T47D (cell line): ENCODE measurements at places on chromosomes 3 and 15.
A peak's percentile ranks its signal among the peaks of the same experiment; 100 is the strongest.

- DNase-seq = no peak
Observed at GRCh38 chr3:195838714-195839113, 27.0 kb upstream of the MUC4 start.

DNA sequence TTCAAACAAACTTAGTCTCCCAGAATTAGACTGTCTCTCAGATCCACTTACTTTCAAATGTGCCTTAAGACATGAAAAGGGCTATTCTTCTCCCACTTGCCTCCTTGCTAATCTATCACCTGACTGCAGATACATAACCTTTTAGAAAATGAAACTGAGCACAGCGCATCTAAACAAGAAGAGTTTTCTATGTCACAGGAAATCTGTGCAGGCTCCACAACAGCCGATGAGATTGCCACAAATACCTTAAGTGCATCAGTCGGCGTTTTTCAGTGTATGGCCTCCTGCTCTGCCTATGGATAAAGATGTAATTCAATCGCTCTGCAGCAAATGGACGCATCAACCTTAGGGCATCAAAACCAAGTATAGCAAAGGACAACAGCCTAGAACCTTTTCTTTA, 544.2 kb downstream of the FOXP1 start:
- no peak for DNase-seq

DNA sequence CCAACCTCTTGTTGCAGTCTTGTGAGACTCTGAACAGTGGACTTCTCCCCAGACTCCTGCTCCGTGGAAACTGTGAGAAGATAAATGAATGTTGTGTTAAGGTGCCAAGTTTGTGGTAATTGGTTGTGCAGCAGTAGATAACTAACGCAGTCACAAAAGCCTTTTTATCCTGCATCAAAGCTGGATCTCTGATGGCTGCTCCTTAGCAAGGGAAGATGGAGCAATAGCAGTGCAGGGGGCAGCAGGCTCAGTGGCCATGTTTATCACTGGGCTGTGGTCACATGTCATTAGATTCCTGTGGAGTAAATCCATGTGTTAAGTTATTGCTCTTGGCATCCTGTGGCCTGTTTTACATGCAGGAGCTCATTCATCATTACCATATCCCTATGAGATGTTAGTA, 13.5 kb downstream of the CMTM7 start:
- DNase-seq = no peak

- no peak for DNase-seq
Observed at GRCh38 chr3:41405466-41405865, 206.2 kb downstream of the CTNNB1 start.

- DNase-seq = no peak
Observed at GRCh38 chr15:72288796-72289596, 16.6 kb upstream of the PARP6 start.

- DNase-seq = no peak
Observed at GRCh38 chr3:69747511-69748258, 8.4 kb downstream of the MITF start.

- DNase-seq = no peak
Observed at GRCh38 chr3:108134555-108134880, 43.7 kb upstream of the CD47 start.

DNA sequence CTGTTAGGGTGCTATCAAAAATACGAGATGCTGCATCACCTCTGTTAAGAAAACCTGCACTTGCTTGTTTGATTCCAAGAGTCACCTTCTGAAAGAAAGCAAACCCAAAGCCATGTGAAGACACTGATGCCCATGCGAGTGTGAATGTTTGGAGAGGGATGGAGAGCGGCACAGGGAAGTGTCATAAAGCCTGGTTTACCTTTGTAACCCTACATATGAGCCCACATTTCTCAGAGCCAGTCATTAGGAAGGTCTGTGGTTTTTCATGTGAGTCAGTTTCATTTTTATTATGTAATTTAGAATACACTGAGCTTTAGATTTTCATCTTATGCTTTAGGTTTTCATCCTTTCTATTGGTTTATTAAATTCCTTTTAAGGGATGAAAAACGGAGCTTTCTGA, 896.8 kb downstream of the ROBO1 start:
- no peak for DNase-seq

GRCh38 chr15:73927476-73928240, 1.4 kb downstream of the LOXL1 start:
- peak; percentile 83 for DNase-seq

DNA sequence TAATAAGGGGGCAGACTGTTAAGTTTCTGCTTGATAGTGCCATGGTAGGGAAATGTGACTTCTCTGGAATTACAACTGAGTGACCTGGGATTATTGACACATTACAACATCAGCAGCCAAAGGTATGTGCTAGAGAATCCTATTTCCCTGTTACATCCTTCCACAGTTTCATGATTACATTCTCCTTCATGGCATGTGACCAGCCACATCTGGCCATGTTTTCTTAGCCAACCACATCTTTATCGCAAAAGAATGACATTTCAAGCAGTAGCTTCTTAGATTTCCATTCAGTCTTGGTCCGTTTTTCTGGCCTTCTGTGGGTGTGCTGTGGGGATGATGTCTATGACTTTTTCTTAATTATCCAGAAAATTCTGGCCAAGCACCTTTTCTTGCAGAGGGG, 45.4 kb upstream of the CTDSPL start:
- DNase-seq = peak; percentile 12

- DNase-seq = no peak
Observed at GRCh38 chr3:134134698-134135415, 105.1 kb upstream of the SLCO2A1 start.

- no peak for DNase-seq
Observed at GRCh38 chr3:142332390-142332789, 107.0 kb upstream of the GK5 start.

DNA sequence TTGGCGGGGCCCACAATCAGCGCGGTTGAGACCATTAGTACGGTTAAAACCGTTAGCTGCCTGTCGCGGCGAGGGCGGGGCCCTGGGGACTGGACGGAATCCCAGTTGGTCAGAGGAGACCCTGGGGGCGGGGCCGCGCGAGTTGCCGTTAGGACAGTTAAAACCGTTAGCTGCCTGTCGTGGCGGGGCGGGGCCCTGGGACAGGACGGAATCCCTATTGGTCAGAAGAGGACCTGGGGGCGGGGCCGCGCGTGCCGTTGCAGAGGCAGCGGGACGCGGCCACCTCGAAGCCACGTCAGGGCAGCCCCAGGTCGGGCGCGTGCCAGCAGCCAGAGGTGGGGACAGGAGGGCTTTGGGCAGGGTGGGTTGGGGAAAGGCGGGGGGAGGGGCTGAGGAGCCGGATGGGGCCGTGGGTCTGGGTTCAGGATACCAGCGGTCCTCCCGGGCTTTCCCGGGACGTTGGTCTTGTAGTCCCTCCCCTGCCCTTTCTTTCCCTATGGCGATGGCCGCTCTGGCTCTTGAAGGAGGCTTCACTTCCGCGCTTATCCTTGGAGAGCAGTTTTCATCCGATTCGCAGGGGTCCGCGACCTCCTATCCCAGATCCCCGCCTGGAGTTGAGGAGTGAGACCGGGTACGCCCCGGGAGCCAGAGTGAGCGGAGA, 28.0 kb downstream of the KLHDC8B start:
- no peak for DNase-seq

DNA sequence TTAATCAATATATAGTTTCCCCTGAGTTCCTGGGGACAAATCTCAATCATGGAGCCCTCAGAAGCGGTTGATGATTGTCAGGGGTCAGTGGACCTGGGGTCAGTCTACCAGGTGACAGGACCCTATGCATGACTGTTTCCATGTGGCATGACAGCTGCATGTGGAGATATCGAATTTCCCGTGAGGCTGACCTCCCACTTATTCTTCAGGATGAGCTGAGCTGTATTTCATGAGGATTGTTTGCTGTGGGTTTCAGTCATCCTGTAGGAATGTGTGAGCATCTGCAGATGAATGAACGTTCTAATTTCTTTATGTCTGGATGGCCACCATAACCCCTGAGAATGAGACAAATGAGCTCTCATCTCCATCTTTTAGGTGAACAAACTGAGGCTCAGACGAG, 93.0 kb upstream of the HES1 start:
- no peak for DNase-seq

DNA sequence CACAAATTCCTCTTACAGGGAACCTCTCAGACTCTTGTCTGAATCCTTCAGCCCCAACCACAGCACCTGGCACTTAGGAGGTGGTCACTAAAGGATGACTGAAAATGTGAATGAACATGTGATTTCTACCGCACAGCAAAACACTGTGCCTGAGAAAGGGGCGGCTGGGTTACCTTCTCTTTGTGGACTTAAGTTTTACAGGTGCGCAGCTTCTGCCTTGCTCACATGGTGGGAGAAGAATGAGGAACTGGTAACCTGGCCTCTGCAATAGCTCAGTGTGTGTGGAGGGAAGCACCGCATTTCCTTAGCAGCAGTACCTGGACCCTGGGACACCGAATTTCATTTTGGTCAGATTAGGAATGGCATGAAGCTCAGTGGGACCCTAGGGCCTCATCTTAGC, 9.8 kb upstream of the ETV5 start:
- no peak for DNase-seq

DNA sequence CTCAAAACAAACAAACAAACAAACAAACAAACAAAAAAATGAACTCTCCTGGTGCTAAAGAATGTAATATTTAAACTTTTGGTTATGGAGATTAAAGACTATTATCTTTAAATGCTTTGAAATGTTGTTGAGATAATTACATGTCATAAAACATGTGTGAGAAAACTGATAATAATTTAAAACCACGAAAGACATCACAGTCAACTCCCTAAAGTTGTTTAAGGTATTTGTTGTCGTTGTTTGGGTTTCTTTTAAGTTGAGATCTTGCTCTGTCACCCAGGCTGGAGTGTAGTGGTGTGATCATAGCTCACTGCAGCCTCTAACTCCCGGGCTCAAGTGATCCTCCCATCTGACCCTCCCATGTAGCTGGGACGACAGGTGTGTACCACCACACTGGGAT, 12.0 kb downstream of the EFCAB12 start:
- no peak for DNase-seq

DNA sequence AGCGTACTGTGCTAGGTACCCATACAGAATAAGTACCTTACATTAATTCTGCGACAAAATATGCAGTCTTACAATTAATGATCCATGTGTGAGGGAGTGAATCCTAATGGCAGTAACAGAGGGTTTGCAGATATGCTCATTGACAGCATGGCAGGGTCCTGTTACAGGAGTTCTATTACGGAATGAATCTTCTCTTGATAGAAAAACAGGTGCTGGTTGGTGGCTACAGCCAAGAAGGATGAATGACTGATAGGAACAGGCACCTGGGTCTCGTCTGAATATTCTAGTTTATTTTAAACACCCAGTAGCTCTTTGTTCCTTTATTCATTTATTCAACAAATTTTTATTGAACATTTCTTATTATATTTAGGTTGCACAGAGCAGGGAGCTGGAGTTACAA, 22.8 kb downstream of the PGBD4 start:
- DNase-seq = no peak

GRCh38 chr3:129166579-129167332, 5.9 kb upstream of the ISY1 start:
- no peak for DNase-seq

DNA sequence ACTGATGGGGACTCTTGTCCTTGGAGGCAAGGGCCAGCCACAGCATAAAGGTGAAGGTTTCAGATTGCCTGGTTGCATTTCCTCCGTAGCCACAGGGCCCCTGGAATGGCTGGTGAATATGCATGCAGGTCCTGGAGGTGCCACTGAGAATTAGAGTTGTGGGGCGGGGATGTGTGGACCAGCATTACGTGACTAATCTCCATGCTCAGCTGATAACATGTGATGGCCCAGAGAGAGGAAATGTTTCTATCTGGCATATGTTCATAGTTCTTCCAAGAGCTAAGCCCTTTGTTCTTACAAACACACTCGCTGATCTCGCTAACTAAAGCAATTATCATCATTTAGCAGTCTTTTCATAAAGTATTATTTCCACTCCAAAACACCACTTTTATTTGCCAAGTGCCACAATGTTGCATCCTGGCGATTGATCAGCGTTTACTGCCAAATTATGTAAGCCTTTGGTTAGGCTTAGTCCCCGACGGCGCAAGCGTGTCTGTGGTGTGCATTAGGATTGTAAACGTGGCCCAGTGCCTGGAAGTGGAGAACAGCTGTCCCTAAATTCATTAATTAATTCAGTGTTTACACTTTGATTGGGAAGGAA, 55.9 kb downstream of the CGNL1 start:
- no peak for DNase-seq

DNA sequence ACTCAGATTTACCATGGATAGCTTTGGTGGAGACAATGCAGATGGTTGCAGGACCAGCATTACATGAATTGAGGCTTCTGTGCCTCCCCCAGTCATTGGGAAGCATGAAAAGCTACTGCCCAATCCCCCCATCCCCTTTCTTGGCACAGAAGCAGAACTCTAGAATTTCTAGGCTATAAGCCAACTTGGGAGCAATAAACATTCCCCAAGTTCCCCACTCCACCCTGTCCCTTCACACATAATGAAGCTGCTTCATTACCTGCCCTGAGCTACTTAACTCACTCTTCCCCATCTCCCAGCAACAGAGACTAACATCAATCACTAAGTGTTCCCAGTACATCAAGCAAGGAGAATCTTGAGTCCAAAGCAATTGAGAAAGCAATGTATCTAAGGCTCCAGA, 164.5 kb downstream of the RORA start:
- DNase-seq = no peak

DNA sequence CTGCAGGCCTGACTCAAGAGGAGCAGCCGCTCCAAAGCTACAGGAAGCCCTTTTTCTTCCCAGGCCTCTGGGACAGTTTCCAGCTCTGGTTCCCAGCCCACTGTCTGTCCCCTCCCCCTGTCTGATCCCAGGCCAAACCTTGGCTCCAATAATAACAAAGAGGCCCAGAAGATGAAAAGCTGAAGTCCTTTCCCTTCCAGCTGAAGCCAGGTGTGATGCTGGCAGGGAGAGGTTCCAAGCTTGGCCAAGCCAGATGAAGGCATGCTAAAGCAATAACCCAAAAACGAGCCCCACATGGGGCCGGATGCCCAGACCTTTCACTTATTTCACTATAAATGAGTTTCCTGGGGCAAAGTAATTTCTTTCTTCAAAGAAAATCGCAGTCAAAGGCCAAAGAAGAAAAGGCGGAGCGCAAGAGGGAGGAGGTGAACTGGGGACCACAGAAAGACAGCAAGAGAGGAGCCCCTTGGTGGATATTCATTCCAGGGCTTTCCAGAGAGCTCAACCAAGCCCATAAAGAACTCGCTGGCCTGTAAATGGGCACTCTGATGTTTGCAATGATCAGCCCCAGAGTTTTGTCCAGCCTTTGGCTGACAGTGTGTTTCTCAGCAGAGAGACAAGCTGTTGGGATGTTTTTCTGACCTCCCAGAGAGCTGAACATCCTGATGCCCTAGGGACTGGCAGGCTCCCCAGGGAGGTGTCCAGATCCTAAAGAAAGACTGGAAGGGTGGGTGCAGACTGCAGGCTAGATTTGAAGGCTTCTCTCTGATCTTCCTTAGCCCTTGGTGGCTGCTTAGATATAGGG, 157.6 kb downstream of the UACA start:
- DNase-seq = no peak
